ENCODE measurements at places on chromosomes 5 and 9.

- no peak for DNase-seq
These were observed 85.4 kb downstream of the YTHDC2 start for GRCh38 chr5:113598926-113599325.

DNA sequence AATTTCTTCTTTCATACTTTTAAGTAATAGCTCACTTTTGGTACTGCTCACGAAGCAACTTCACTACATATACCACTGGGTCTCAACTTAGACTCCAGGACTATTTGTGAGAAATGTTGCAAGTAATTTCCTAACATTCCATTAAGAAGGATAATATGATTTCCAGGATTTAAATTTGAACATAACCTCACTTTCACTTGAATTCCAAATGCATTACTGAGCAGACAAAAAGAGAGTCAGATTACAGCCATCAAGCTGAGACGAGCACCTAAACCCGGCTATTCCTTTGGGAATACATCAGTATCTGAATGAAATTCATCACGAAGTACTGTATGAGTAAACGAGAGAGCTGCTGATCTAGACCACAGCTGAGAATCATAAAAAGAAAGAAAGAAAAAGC lies 47.3 kb downstream of the LIFR start:
- DNase-seq: peak; percentile 85

DNA sequence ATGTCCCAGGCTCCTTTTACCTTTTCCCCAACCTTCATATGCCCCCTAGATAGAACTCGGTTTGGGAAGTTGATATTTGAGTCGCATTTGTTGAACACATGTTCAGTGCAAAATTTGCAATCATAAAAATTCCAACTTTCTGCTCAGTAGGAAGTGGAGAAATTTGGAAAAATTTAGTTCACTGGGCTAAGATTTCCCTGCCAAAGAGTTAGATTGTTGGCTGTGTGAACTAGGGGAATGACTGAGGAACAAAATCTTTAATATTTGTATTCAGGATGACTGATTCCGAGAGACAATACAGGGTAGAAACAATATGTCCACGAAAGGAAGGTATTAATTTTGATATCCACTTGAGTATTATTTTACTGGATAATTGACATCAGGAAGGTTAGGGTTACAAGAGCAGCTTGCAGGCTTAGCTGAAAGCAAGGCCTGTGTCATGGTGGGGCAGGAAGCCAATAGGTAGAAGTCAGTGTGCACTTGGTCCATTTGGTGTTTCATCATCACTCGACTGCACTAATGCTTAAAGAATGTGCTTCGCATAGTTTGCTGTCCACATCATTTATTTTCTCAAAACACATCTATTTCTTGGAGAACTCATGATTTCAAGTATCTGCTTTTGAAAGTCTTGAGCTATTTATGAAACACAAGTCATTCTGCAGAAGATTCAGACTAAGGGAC lies 59.4 kb upstream of the GNA14 start:
- peak; percentile 99 for DNase-seq

GRCh38 chr9:127776924-127777289 lies 1.6 kb downstream of the SH2D3C start:
- no peak for DNase-seq

DNA sequence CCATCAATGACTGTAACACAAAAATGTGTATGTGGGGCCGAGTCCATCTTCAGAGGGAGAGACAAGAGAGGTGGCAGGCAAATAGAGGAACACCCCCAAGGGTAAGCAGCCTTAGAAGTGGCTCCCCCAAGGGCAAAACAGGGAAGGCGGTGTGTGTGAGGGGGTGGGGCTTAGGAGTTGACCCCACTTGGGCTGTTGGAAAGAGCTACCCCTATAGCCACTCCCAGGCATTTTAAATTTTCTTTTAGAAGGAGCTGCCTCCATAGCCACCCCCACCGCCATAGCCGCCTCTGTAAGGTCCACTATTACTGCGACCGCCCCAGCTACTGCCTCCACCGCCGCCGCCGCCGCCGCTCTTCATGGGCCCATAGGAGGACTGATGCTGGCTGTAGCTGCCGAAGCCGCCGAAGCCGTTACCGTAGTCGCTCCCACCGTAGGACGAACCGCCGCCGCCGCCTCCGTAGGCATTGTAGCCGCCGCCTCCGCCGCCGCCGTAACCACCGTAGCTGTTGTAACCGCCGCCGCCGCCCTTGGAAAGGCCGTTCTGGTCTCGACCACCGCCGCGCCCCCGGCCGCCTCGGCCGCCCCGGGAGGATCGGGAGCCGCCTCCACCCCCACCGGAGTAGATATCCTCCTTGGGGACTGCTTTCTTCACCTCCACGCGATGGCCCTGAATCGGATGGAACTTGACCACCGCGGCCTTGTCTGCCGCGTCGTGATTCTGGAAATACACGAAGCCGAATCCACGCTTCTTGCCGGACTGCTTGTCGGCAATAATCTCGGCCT lies 1.1 kb downstream of the HNRNPA0 start:
- DNase-seq: peak; percentile 34

- no peak for DNase-seq
These were observed 524 bp downstream of the CCNB1 start for GRCh38 chr5:69167493-69167855.

DNA sequence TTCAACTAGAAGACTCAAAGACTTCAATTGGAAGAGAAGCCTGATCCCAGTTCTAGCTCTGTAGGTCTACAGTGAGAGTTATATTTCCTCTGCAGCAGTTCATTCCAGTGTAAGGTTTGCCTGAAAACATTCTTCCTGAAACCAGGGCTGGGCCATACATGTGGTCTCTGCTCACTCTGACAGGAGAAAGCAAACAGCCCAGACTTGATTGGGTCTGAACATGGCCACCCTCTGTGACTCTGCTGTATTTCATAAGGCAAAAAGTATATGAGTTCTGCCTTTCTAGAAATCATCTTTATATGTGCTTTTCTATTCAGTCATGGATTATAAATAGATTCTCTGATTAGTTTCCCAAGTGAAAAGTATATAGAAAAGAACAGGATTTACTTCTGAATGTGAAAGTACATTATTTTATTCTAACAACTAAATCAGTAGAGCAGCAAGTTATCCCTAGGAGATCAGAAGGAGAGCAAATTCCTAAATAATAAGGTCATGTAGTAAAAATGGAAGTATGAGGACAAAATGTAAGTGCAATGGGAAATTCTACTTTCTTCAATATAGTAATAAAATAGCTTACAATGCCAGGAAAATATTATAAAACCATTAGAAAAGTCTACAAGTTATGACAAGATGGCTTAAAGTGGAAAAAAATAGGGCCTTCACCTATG lies 144.3 kb downstream of the EFNA5 start:
- no peak for DNase-seq

DNA sequence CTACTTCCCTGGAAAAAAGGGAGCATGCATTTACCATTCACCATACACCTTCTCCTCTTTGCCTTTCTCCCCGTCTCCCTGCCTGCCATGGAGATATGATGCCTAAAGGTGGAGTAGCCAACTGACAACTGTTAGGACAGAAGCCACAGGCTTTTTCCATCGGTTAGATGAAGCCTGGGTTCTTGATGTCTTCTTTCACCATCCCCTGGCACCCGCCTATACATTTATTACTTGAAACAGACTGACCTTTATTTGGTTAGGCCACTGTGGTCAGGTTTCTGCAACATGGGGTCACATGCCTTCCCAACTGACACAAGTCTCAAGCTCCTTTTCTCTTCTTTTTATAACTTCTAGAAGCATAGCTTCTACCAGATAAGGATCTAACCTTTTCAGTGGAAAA lies 7.1 kb downstream of the LCP2 start:
- no peak for DNase-seq

DNA sequence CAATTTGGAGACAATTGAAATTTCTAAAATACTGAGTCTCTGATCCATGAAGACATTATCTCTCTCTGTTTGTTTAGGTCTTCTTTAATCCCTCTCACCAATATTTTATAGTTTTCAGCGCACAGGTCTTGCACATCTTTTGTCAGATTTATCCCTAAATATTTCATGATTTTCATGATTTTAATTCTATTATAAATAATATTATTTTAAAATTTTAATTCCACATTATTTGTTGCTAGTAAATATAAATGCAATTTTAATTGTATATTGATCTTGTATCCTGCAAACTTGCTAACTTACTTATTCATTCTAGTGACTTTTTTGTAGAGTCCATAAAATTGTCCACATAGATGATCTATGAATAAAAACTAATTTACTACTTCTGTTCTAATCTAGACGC lies 112.6 kb upstream of the TNPO1 start:
- DNase-seq: no peak

GRCh38 chr5:134547579-134547978 lies 22.1 kb downstream of the JADE2 start:
- DNase-seq: peak; percentile 83

DNA sequence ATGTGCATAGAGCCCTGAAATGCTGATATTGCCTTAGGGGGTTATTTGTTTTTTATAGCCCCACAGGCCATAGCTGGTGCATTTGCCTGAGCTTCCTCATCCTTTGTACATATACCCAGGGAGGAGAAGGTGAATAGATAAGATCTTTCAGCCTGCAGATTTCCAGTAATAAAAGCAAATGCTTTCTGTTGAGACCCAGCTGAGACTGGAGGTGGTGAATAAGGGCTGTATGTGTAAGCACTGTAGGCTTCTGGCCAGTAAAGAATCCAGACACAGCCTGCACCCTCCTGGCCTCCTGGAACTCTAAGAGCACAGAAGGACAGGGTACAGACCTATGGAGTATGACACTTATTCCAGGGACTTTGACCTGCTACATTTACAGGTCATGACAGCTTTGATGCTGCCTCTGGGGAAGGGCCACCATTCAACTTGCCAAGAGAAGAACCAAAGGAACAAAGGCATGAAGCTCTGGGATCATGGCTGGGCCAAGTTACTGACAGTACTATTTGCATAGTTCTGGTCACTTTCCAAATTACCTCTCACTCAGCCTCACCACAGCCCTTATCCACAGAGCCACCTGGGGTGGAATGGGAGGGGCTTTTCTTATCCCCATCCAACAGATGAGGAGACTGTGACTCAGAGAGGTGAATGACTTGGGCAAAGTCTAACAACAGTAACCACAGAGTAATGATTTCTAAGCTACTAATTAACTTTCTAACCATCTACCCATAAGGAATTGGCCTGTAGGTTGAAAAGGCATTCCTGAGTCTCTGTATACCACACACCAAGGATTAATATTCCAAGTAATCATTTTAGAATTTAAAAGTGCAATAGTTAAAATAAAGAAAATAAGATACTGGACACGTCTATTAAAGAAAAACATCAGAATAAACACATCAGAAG lies 604.5 kb upstream of the KLF4 start:
- DNase-seq: no peak

- no peak for DNase-seq
These were observed 24.7 kb downstream of the TPPP start for GRCh38 chr5:668283-668995.

DNA sequence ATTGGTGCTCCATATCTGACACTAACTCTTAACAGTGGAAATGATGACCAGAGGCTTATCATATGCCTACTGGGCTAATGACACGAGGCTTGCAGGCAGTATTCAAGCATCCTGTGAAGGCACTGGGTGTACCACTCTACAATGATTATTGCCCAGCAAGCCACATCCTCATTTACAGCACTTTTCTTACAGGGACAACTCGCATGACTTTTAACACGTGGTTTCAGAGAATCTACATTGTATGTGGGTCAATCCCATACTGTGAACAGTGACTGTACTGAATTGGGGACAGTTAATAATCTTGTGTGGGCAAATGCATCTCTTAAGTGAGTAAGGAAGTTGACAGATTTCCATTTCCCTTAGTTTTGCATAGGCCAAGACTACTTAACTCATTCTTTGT lies 260.0 kb downstream of the TRPM3 start:
- no peak for DNase-seq

- DNase-seq: no peak
These were observed 26.2 kb downstream of the GOLPH3 start for GRCh38 chr5:32147959-32148358.

DNA sequence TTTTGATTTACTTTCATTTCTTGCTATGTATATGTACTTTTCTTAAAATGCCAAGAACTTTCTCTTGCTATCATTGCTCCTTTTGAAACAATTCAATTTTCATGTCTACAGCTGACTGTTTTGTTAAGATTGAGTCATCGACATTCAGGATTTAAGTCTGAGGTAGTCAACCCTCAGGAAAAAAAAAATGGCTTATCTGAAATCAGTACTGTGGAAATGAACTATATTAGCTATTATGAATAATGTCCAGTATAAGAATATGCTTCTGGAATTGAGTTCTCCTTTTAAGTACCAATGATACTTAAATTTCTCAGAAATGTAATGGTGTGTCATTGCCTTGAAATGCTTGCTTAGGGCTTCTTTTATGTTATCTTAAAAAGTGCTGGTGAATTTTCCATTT lies 37.9 kb downstream of the TNFAIP8 start:
- no peak for DNase-seq

DNA sequence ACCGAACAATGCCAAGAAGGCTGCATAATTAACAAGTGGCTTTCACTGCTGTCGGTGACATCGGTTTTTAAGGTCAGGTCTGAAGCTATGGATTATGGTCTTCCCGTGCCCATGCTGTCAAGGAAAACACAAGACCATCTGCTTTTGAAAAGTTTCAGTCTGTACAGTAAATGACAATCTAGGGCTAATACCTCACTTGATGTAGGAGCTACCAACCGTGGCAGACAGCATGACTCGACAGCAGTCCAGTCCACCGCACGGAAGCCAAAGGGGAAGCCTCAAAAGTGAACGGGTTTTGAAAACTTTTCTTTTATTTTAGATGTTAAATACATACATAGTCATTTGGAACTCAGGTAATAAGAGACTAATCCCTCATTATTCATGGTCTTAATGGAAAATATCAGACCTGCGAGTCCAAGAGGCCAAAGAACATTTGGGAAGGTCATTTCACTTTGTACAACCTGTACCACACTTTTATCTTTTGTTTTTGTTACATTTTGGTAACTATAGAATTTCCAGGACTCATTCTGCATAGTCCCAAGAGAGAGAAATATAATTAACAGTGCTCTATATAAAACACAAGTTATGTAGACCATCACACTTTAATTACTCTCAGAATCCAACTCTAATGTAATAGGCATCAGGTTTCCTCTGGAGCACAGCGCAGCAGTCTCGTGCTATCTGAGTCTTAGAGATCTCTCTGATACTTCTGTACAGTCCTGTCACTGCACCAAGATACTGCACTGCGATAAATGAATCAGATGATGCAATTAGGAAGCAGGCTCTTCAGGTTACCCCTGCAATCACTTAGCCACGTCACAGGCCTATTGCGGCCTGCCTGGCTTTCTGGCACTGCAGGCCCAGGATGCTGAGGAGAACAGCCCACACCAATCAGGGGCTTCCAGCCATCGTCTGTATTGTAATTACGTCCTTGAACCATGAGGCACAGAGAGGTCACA lies 184.9 kb downstream of the FANCC start:
- no peak for DNase-seq

DNA sequence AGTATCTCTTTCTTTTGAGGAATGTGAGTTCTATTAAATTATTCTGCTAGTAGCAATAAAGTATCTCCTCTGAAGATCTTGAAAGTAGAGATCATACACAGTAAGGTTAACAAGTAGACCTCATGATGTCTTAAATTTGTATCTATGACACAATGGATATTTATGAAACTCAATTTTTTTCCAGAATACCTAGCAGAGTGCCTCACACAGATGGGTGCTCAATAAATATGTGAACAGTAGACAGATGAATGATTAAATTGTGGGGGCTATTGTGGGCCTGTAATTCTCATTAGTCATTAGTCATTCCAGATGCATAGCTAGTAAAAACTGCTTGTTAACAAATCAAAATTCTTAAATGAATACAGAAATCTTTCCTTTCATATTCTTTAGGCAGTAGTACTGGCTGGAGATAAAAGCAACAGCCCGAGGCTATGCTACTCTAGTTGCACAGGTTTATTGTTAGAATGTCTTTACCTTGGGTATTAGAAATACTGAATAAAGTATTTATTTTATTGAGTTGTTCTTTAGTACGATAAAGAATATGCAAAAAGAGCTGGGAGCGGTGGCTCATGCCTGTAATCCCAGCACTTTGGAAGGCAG lies 22.0 kb downstream of the CHD1 start:
- DNase-seq: no peak
